Urinary bladder (tissue), 4 donors: ENCODE measurements at places on chromosomes 7 and 10.

- no peak for DNase-seq
Observed at GRCh38 chr10:17984056-17984455, 32.3 kb downstream of the SLC39A12 start.

DNA sequence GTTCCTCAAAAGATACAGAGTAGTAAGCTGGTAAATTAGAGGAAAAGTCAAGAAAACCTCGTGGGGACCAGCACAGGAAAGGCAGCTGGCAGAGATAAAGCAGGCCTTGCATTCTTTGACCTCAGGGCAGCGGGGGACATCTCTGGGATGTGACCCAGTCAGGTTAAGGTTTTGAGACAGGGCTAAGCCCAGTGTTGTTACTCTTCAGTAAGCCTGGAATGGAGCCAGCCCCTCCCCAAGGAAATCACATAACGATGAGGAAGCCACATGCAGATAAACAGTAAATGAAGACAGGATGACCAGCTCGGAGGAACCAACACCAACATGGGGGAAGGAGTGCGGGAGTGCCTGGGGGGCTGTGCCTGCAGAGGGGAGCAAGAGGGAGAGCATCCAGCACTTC is 99.6 kb downstream of the JAZF1 start:
- no peak for DNase-seq

GRCh38 chr7:100620239-100620638 is 7.9 kb downstream of the MOSPD3 start:
- no peak for DNase-seq

DNA sequence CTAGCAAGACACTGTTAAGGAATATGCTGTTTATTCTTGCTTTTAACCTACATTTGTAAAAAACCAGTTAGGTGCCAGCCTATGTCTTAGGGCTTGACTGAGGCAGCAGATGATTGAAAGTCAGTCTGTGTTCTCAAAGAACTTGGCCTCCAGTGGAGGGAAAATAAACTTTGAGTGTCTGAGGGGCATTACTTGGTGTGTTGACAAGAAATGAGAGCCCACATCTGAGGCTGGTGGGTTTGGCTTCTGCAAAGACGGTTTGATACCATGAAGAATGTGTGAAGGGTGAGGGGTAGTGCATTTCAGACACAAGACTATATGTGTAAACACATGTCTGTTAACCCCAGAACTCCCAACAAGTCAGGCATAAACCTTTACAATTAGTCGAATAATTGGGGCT is 28.5 kb downstream of the CCSER2 start:
- no peak for DNase-seq

- DNase-seq, result no peak
Observed at GRCh38 chr10:79422178-79422892, 23.1 kb downstream of the ZCCHC24 start.
